ENCODE measurements at places on chromosomes 7 and 10. TPM values are rescaled to one million over a fixed set of nuclear protein-coding genes. Genes with fewer than 3 reads are reported as not detected.

- DNase-seq = no peak
These were observed 24.5 kb upstream of the JCAD start for GRCh38 chr10:30083934-30084333.

TMEM229A gene
- polyA plus RNA-seq = 0.50 TPM

H2BK1 gene
- not detected for polyA plus RNA-seq

DNA sequence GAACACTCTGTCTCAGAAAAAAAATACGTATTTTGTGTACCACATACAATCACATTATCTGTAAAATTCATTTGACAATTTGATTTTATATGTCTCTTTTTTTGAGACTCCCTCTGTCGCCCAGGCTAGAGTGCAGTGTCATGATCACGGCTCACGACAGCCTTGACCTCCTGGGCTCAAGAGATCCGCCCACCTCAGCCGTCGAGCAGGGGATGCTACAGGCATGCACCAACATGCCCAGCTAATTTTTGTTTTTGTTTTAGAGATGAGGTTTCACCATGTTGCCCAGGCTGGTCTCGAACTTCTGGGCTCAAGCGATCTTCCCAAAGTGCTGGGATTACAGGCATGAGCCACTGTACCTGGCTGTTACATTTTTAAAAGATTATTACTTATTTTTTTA, 11.6 kb upstream of the BAZ1B start:
- no peak for DNase-seq

GRCh38 chr7:149765399-149766121, 7.8 kb downstream of the ZNF467 start:
- no peak for DNase-seq

GRCh38 chr7:9657257-9657656, 1223.8 kb downstream of the NXPH1 start:
- no peak for DNase-seq

GRCh38 chr7:89623018-89623672, 531.1 kb upstream of the STEAP1 start:
- DNase-seq = no peak

GRCh38 chr7:112182749-112183148, 23.4 kb downstream of the DOCK4 start:
- DNase-seq = peak; percentile 77

GRCh38 chr7:19439517-19439916, 269.3 kb downstream of the POLR1F start:
- no peak for DNase-seq

DNA sequence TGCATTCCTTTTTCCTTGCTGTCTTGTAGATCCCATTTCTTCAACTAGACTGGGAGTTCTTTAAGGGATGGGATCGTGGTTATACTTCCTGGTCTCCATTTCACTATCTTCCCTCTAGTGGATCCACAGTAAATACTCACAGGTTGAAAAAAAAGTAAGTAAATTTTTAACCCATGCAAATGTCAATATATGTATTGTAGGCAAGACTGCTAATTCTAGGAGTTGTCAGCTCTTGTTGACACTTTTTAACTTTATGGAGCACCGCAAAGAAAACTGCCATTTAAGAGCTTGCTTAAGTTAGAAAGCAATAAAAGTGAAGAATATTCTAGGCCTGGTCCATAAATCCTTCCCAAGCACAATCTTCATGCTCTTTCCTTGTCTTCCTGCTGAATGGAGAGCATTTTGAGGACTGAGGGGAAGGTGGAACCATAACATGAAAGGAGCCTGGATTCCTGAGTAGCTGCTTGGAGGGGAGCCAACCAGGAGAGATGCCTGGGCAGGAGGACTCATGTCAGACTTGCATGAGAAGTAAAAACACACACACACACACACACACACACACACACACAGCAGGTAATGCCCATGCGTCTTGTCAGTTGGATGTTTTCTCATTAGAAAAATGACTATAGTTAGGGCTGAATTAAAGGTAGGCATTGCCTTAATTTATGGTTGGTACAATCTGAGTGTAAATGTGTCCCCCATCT, 32.2 kb downstream of the VWA2 start:
- DNase-seq = no peak

TFEC gene
- 0.41 TPM for polyA plus RNA-seq

ABCB1 gene
- 0.50 TPM for polyA plus RNA-seq

GRCh38 chr7:29607889-29608288, 44.3 kb downstream of the PRR15 start:
- DNase-seq = no peak

GRCh38 chr7:117021366-117021765, 68.1 kb downstream of the ST7 start:
- DNase-seq = no peak

GRCh38 chr10:50805981-50806622, 66.4 kb downstream of the ASAH2B start:
- no peak for DNase-seq

GRCh38 chr7:30162133-30162532, 27.3 kb downstream of the MTURN start:
- DNase-seq = no peak

GRCh38 chr10:101493249-101493648, 94.8 kb downstream of the POLL start:
- DNase-seq = no peak

- DNase-seq = no peak
These were observed 4.4 kb downstream of the CD36 start for GRCh38 chr7:80642871-80643270.

DNA sequence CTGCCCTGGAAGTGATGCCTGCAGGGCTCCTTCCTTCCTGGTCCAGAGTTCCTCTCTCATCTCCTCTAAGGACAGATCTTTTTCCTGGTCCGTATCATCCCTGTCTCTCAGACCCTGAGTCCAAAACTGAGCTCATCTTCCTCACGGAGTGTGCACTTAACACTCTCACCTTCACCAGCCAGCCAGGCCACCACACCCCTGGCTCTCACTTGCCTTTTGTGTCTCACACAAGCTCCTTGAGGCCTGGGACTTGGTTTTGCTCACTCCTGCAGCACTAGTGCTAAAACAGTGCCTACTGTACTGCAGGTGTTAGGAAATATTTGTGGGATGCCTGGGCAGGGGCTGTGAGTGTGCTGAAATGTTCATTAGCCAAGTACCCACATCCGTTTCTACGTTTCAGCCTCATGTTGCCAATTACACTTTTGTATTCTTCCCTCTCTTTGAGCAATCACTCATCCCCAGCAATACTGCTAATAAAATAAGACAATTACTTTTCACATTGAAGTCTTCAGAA, 21.4 kb upstream of the PARP12 start:
- DNase-seq = no peak

- no peak for DNase-seq
These were observed 18.6 kb downstream of the NSMCE4A start for GRCh38 chr10:121956111-121957061.

All from right cardiac atrium (tissue), 5 donors.